Naive thymus-derived CD8-positive, alpha-beta T cell (primary cell): ENCODE measurements at places on chromosomes 16 and 17.

DNA sequence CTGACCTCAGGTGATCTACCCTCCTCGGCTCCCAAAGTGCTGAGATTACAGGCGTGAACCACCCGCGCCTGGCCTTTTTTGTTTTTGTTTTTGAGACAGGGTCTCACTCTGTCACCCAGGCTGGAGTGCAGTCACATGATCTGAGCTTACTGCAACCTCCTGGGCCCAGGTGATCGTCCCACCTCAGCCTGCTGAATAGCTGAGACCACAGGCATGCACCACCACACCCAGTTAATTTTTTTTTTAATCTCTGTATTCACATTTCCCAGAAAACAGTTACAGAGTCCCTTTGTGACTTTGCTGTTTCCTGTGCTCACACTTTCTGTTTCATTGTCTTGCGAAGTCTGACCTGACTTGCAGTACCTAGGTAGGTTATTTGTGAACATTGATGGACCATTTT lies 2.7 kb downstream of the CLUAP1 start:
- peak; percentile 62 for DNase-seq

DNA sequence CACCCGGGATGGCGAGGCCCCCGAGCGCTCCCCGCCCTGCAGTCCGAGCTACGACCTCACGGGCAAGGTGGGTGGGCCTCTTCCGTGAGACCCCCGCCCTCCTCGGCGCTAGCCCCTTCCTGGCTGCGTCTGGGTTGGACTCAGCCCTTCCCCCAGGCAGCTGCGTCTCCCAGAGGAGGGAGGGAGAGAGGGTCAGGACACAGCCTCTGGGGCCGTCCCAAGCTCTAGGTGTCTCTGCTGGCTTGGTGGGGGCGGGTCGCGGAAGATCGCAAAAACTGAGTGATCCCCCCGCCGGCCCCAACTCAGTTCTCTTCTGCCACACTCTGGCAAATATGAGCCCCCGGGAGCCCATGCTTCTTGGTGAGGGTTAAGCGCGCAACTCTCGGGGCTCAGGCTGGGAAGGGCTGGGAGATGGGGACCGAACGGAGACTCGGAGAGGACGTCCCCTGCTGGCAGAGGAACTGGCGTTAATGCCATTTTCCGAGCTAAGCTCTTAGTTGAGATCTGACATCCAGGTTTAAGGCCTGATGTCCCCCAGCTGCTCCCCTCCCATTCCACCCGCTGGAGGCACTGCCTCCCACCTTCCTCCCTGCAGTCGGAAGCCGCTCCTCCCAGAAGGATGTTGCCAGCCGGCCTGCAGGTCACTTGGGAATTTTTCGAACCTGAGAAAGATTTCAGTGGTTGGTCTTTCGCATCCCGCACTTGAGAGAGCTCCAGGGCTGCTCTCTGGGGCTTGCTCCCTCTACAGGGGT lies 419 bp downstream of the RAB37 start:
- peak; percentile 60 for DNase-seq

DNA sequence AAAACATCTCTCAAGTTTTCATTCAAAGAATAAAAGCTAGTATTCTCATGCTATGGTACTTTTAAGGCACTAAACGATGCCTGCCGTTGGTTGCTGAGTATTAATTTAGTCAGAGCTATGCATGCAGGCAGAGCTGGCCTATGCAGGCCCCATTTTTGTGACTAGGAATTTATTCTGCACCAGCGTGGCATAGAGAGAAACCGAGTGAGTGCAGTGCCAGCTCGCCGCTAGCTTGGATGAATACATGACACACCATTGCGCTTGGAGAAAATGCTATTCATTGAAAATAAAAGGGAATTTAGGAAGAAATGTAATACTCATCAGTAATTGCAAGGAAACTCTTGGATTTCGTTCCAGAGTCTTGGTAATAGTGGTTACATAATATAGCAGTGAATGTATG lies 231.6 kb upstream of the RBFOX1 start:
- DNase-seq, result no peak

- DNase-seq, result no peak
Observed at GRCh38 chr17:81070541-81071246, 35.7 kb downstream of the BAIAP2 start.

DNA sequence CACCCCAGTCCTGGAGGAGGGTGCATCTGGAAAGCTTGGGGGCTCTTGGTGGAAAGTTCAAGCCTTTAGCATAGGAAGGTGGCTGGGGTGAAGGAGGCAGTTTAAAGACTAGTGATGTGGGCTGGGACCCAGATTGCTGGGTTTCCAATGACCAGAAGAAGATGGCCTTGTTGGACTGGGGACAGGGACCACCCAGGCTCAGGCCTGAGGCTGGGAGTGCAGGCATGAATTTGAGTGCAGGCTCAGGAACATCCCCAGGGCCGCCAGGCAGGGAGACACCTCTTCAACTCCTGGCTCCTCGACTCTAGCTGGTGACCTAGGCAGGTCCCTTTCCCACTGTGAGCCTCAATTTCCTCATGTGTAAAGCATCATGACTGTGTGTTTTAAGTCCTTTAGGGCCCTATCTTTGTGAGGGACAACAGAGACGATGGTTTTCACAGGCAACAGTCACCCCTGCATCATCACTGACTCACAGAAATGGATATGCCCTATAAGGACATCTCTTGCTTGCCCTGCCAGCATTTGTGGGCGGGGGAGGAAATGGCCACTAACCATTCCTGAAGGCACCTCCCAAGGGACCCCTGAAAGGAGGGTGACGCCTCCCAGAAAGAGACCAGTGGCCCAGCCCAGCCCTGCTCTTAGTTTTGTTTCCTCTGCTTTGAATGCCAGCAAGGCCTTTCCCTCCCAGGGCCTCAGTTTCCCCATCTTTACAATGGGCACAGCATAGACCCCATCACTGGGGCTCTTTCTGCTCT lies 11.1 kb downstream of the NLRC5 start:
- no peak for DNase-seq

- no peak for DNase-seq
Observed at GRCh38 chr17:50396261-50397110, 837 bp downstream of the LRRC59 start.

DNA sequence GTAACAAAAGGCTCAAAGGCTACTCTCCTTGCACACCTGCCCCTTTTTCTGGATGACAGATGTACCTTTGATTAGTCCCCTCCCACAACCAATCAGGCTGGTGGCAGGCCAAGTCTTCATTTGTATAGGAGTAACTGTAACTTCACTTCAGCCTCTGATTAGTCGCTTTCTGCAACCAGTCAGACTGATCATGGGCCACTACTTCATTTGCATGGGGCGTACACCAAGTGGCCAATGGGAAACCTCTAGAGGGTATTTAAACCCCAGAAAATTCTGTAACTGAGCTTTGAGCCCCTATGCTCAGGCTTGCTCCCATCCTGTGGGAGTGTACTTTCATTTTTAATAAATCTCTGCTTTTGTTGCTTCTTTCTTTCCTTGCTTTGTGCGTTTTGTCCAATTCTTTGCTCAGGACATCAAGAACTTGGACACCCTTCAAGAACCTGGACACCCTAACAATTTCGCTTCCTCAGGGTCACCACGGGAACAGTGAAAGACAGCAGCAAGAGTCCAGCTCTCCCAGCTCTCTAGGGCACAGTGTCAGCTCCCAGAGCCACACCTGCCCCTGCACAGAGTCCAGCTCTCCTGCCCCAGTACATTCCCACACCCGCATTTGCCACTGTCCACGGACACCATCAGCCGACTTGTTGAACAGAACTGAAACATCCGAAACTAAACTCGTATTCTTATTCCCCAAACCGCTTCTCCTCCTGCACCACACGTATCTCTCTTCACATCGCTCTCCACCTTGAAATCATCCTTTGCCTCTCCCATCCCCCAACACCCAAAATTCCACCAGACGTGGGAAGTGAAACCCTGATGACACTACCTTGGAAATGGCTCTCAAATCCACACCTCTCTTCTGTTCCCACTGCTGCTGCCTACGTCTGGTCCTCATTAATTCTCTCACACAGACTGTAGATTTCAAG lies 53.4 kb downstream of the ABCC12 start:
- no peak for DNase-seq

GRCh38 chr16:55605754-55606336 lies 39.4 kb downstream of the CAPNS2 start:
- no peak for DNase-seq

- DNase-seq, result no peak
Observed at GRCh38 chr16:56747486-56748045, 17.6 kb downstream of the NUP93 start.

DNA sequence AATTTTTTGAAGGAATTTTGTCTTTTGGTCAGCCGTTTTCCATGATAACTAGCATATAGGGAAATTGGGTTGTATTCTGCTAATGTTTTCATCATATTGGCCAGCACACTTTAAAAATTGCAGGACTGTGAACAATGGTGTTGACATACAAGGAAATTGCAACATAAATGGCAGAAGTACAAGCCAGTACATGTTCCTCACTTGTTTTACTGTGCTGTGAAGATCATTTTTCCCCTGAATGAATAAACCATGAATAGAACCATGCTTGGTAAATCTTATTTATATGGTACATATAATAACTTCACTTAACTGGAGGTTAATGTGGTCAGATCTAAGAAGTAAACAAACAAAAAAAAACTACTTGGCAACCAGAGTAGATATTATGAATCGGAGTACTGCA lies 22.8 kb downstream of the OMG start:
- DNase-seq, result no peak

- DNase-seq, result no peak
Observed at GRCh38 chr17:38403491-38403890, 24.8 kb upstream of the ARHGAP23 start.

- DNase-seq, result no peak
Observed at GRCh38 chr16:54288030-54288834, 1.6 kb upstream of the IRX3 start.

DNA sequence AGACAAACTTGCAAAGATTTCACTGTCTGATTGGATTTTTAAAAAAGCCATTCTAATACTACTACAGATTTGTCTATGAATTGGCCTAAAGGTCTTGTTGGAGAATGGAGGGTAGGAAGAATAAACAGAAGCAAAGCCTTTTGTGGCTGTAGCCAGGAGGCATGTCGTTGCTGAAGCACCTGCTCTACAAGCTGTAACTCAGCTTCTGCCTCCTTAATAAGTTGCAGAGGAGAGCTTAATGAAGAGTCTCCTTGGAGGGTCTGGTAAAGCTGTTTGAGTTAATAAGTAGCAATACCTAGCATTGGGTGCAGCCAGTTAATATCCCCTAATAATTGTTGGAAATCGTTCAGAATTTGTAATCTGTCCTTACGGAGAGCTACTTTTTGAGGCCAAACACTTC lies 10.0 kb upstream of the ZNF689 start:
- no peak for DNase-seq

GRCh38 chr16:56647641-56648431 lies 3.9 kb upstream of the MT1B start:
- DNase-seq, result no peak

GRCh38 chr16:89905511-89906139 lies 13.0 kb upstream of the MC1R start:
- DNase-seq, result no peak

GRCh38 chr16:78163772-78164670 lies 64.6 kb downstream of the WWOX start:
- no peak for DNase-seq

GRCh38 chr17:8445536-8445935 lies 9.9 kb downstream of the NDEL1 start:
- no peak for DNase-seq

DNA sequence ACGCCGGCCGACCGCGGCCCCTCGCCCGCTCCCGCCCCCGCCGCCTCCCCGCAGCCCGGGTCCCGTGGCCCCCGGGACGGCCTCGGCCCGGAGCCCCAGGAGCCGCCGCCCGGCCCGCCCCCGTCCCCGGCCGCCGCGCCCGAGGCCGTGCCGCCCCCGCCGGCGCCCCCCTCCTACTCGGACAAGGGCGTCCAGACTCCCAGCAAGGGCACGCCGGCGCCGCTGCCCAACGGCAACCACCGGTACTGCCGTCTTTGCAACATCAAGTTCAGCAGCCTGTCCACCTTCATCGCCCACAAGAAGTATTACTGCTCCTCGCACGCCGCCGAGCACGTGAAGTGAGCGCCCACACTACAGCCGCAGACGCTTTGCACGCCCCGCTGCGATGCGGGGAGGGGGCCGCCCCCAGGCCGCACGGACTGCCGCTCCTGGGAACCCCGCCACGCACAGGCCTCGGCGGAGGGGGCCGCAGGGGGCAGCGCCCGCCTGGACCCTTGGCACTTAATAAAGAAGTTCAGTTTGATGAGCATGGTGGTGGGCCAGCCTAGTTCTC lies 35.5 kb upstream of the ZC3H18 start:
- DNase-seq, result no peak

- DNase-seq, result no peak
Observed at GRCh38 chr17:728911-729310, 3.5 kb upstream of the TLCD3A start.

DNA sequence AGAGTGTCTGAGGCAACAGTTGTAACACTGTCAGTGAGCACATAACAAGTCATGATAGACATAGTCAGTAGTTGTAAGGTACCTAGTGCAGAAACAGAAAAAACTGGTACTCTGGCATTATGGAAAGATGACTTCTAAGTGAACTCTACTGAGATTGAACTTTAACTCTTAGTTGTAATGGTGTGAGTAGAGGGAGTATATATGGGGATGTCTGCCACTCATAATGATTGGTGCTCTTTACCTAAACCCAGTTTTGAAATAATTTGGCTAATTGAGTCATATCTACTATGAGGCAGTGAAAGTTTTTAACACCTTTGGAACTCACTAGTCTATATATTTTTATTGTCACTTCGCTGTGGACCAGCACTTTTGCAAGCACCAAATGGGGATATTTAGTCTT lies 6.6 kb downstream of the NLK start:
- no peak for DNase-seq

- DNase-seq, result peak; percentile 26
Observed at GRCh38 chr17:68102318-68102758, 66.8 kb downstream of the KPNA2 start.

DNA sequence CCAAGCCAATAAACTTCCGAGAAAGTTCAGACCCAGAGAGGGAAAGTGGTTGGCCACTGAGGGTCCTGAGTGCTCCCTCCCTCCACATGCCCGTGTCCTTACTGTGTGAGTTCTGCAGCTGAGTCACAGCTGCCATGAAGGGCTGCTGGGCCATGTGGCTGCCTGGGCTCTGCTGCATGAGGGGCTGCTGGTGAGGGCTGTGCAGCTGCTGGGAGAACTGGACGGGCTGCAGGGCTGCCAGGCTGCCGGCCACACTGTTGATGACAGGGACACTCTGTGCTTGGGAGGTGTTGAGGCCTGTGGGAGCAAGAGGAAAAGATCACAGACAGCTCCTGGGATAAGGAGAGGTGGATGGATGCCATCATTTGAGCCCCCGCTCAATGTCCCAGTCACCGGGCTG lies 44.0 kb downstream of the HNF1B start:
- no peak for DNase-seq

GRCh38 chr17:78609191-78609641 lies 32.0 kb upstream of the DNAH17 start:
- DNase-seq, result no peak

DNA sequence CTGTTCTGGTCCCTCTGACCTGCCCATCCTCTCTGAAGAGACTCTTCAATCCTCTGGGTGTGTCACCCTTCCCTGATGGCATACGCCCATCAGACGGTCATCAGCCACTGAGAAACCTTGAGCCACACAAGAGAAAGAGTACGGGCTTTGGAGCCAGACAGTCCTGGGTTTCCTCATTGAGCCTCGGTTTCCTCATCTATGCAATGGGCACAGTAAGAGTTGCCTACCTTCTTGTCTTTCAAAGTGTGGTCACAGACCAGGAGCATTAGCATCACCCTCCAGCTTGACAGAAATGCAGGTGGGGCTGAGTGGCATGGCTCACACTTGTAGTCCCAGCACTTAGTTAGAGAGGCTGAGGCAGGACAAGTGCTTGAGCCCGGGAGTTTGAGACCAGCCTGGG lies 26.1 kb upstream of the MEAK7 start:
- no peak for DNase-seq
